Panc1 (cell line): ENCODE measurements at places on chromosomes 2 and 18.

GRCh38 chr2:71101656-71102055 is 28.4 kb downstream of the MCEE start:
- no peak for DNase-seq

- no peak for DNase-seq
These were observed 3.9 kb upstream of the TRIB2 start for GRCh38 chr2:12712881-12713280.

DNA sequence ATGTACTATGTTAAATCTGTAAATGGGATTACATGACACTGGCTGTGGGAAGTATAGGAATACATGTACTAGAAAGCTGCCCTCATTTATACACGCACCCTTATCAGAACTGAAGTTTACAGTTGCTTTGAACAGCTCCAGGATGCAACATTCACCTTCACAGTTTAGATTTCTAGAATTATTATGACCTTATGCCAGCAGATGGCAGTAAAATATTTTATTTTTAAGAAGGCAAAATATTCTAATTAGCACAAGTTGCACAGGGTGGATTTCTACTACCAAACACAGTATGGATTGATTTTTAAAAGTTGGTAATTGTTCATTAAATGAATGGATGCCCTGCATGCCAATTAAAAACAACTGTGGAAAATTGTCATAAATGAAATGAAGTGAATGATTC is 670.4 kb downstream of the KCNJ3 start:
- DNase-seq = no peak

- DNase-seq = no peak
These were observed 122.5 kb downstream of the IRS1 start for GRCh38 chr2:226677080-226677479.

- DNase-seq = no peak
These were observed 44.4 kb downstream of the FBLN7 start for GRCh38 chr2:112182581-112183034.

DNA sequence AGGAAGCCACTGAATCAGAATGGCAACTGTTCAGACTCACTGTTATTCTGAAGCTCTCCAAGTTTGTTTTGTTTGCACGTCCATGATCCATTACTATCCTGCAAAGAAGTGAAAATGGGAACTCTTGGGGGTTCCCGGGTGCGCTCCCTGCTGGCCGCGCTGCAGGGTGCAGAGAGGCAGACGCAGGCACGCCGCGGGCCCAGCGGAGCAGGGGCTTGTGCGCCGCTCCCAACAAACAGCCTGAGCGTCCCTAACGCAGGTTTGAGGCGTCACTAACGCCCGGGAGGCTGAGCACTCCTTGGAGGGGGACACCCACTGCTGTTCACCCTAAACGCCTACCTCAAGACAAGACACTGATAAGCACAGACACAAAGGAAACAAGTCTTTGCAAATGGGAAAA is 14.3 kb upstream of the PIEZO2 start:
- no peak for DNase-seq

DNA sequence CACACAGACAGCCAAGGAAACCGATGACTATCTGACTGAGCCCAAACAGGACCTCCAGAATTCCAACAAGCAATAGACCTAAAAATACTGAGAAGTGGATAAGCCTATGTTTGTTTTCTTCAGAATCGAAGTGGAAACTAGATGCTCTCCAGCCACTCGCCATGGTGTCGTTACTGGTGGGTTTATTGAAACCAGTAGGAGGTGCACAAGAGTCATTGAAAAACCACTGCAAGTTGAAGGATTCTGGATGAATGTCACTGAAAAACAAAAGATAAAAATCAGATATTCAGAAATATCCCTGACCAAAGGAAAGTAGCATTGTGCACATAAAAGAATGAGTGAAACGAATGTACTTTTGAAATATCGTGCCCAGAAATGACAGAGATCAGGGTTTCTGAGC is 15.3 kb downstream of the TM4SF20 start:
- no peak for DNase-seq

GRCh38 chr2:222232372-222232771 is 66.4 kb downstream of the PAX3 start:
- no peak for DNase-seq

DNA sequence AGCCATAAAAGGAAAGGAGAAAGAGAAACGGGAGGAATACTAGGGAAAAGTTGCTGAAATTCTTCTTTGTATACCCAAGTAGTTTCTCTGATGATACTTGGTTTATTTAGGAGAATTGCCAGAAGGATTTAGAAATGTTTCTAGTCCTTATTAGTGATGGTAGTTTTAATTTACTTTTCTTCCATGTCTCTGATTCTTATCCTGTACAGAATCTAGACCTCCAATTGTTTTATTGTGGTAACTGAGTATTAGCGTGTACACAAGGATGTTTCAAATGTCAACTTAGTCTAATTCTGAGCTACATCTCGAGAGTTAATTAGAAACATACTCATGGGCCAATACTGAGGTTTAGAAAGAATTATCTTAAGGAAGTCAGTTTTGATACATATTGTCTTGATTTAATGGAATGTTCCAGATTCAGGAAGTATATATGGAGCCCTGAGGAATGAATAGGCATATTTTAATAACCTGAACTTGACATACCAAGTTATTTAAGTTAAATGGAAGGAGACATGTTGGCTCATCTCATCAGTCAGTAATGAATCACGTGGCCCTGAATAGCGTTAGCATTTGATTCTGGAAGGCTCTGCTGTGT is 219.6 kb downstream of the LTBP1 start:
- no peak for DNase-seq

DNA sequence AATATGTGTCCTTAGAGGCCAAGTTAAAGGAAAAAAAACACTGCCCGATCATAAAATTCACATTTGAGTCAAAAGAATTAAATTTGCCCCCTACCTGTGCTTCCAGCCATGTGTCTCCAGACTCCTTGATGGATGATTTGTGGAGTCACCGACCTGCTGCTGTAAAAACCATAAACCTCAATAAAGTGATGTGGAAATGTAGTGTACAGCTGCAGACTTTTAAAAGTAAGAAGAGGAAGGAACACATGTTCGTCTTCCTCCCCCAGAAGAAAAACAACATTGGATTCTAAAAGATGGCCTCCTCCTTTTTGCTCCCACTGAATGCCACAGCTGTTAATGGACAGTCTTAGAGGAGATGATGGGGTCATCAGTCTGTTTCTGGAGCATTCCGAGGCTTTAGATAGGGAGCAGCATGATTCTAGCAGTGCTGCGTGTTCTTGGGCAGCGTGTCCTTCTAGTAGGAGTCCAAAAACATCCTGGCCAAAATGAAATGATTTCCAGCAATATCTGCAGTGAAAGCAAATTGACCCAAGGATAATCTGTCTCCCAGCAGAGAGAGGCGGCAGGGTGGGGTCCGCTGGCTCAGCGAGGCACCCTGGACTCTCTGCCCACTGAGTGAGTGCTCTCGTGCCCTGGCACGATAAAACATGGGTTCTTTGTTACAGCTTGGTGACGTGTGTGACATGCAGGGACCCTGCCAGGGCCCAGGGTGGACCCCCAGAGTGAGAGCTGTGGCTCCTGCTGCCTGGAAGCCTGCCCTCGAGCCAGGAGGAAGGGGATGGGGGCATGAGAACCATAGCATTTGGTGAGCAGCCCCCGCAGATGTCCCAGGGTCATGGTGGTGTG is 196.1 kb downstream of the FAM210A start:
- DNase-seq = no peak

DNA sequence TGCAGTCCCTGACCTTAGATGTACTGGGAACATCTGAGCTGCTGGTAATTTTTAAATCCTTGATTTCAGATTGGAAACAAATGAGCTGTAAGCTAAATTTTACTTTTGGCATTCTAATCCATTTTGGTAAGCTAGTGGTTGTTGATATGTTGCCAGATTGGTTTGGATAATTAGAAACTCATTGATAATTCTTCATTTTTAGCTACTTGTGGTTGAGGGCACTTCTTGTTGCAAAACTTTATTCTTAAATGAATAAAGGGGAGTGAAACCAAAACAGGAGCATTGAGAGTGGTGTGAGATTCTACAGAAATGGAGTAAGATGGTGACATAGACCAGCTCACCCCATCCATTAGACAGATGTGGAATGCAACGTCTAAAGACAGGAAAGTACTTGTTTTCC is 64.5 kb downstream of the ITGB1BP1 start:
- DNase-seq = no peak

GRCh38 chr2:61431345-61431744 is 39.5 kb downstream of the USP34 start:
- DNase-seq = no peak

GRCh38 chr18:51195451-51196117 is 1.9 kb downstream of the MEX3C start:
- no peak for DNase-seq

GRCh38 chr2:159939946-159940345 is 122.5 kb downstream of the PLA2R1 start:
- DNase-seq = no peak

- DNase-seq = no peak
These were observed 180.0 kb upstream of the NXPH2 start for GRCh38 chr2:138960191-138960590.

- no peak for DNase-seq
These were observed 176.8 kb downstream of the MYCN start for GRCh38 chr2:16117021-16117700.

GRCh38 chr18:24381126-24381525 is 16.5 kb downstream of the OSBPL1A start:
- DNase-seq = no peak

DNA sequence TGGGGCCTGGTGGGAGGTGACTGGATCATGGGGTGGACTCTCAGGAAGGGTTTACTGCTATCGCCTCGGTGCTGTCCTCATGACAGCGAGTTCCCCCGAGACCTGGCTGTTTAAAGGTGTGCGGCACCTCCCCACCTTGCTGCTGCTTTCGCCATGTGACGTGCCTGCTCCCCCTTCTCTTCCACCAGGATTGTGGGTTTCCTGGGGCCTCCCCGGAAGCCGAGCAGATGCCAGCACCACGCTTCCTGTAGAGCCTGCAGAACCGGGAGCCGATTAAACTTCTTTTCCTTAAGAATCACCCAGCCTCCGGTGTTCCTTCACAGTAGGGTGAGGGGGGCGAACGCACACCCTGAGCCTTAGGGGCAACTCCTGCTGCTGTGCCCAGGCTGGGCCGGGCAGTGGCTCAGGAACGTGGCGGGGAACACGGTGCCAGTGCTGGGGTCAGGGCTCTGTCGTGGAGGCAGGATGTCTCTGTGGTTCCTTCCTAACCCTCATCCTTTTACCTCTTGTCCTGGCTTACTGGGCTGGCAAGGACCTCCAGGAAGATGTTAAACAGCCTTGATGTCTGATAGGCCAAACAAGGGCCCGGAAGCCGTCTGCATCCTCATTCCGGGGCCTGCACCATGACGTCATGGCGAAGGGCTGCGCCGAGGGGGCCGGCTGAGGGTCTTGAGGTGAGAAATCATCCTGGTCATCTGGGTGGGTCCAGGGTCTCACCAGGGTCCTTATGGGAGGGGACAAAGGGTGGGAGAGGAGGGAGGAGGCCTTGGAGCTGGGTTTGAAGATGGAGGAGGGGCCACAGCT is 12.7 kb downstream of the NEU4 start:
- no peak for DNase-seq

DNA sequence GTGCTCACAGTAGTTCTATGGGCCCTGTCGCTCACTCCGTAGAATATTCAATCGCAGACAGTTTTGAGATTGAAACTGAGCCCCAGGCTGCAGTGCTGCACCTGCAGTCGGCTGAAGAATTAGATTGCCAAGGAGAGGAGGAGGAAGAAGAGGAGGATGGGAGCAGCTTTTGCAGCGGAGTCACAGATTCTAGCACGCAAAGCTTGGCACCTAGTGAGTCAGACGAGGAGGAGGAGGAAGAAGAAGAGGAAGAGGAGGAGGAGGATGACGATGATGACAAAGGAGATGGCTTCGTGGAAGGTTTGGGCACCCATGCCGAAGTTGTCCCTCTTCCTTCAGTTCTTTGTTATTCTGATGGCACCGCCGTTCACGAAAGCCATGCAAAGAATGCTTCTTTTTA is 115.2 kb downstream of the GALNT3 start:
- no peak for DNase-seq

- DNase-seq = no peak
These were observed 333.9 kb downstream of the LPIN1 start for GRCh38 chr2:12080360-12080759.

GRCh38 chr2:18001671-18002070 is 123.2 kb downstream of the KCNS3 start:
- DNase-seq = no peak

DNA sequence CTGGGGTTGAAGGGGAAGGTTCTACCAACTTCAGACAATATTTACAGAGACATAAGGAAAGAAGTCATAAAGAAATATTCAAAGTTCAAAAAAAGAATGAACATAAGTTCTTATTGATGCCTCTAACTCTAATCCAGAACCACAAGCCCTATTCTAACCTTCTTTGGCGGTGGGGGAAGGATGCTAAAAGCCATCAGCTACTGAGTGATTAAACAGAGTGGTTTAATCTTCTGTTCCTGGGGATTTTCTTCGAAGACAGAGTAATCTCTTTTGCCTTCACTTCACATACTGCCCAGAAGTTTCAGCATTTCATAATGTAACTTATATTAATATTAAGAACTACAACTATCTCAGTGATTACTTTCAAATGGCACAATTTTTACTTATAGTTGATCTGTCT is 51.2 kb upstream of the TXNDC2 start:
- DNase-seq = no peak

GRCh38 chr2:221104361-221104811 is 467.7 kb downstream of the EPHA4 start:
- no peak for DNase-seq
